ENCODE measurements at places on chromosomes 3 and 15.

DNA sequence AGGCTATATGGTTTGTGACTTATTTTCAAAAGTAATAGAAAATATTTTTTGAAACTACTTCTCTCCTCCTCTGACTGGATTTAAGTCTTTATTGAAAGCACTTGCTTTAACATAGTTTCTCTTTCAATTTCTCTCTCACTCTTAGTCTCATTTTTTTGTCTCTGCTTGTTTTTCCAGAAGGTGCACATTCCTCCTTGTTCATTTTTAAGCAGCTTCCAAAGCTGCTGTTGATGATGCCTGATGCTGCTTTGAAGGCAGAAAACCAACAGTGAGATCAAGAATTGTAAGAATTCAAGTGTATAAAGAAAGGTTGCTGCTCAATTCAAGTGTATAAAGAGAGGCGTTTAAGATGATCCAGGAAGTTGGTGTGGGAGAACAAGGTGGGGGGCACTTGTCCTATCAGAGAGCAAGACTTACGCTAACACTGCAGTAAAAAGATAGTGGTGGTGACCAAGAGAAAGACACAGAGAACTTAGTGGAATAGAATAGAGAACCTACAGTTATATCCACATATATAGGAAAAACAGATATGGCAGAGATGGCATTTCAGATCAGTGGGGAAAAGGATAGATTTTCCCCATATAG, 12.1 kb downstream of the NR2C2 start:
- DNase-seq = no peak

DNA sequence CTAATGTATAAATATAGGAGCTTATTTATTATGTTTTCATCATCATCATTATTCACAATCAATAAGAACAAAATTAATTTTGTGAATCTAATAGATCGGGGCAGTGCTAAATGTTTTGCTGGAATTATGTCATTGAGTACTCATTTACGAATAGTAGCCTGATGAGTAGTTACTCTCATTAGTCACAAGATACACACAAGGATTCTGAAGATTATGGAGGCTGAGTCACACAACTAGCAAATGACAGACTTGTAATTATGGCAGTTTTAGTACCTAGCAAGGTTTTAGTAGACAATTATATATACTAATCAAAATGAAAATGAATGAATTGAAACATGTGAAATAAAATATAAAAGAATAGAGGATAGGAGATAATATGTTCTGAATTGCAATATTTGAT, 954.2 kb downstream of the CADM2 start:
- peak; percentile 78 for DNase-seq

- DNase-seq = no peak
These were observed 90.7 kb downstream of the HHLA2 start for GRCh38 chr3:108387063-108387462.

- DNase-seq = peak; percentile 81
These were observed 59.6 kb upstream of the ZBTB38 start for GRCh38 chr3:141308588-141309218.

GRCh38 chr3:27575499-27575898, 91.3 kb upstream of the SLC4A7 start:
- DNase-seq = no peak

DNA sequence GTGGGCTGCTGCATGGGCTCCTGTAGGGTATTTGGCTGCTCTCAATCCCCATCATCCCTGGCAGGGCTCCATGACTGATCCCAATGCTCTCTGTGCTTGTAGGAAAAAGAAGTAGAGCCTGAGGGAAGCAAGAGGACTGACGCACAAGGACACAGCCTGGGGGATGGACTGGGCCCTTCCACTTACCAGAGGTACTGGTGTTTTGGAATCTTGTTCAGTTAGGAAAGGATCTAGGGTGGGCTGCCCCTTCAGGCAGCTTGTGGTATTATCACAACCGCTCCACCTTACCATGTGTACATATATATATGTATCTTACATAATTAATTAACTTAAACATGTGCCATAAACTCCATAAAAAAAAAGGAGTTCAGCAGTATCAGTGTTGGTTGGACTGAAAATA, 1.3 kb downstream of the SLC28A2 start:
- DNase-seq = no peak

All from epithelial cell of esophagus (primary cell).